ENCODE measurements at places on chromosomes 12 and 14.

GRCh38 chr14:21241218-21241819, 27.9 kb downstream of the HNRNPC start:
- no peak for DNase-seq

GRCh38 chr12:60666895-60667294, 1071.1 kb downstream of the SLC16A7 start:
- no peak for DNase-seq

DNA sequence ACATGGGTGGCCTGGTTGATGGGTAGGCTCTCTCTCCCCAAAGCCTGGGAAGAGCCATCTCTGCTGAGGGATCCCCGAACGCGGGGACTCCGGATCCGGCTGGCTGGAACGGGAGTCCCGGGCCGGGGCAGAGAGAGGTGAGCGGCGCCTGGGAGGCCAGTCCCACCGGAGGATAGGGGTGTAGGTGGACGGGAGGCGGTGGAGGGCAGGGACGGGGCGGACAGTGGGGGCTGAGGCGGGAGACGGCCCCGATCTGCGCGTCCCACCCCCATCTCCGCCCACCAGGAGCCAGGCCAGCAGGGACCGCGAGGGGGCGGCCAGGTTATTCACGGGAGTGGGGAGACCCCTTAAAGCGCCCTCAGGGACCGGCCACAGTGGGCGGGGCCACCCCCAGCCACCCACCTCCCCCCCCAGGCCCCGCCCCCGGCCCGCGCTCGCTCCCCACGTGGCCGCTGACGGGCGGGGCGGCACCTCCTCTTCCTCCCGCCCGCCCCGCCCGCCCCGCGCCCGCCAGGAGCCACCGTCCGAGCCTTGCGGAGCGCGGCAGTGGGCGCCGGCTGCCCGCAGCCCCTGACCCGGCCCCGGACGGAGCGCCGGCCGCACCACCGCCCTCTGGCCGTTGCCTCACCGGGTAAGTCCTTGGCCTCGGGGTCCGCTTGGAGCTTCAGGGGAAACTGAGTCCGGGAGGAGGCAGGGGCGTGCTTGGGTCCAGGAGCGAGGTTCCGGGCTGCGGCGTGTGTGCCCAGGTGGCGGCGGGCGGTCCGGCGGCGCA, at the start of gene INF2:
TSS of gene INF2 (plus strand) at position 510 of the 772 bp plus-strand sequence. CDS start 11,748 bp downstream, outside the sequence.
- peak; percentile 44 for DNase-seq

GRCh38 chr12:127675936-127676335, 591.0 kb upstream of the TMEM132C start:
- DNase-seq, result no peak

- DNase-seq, result no peak
Measured at GRCh38 chr14:67633451-67634147, 13.9 kb downstream of the ARG2 start.

DNA sequence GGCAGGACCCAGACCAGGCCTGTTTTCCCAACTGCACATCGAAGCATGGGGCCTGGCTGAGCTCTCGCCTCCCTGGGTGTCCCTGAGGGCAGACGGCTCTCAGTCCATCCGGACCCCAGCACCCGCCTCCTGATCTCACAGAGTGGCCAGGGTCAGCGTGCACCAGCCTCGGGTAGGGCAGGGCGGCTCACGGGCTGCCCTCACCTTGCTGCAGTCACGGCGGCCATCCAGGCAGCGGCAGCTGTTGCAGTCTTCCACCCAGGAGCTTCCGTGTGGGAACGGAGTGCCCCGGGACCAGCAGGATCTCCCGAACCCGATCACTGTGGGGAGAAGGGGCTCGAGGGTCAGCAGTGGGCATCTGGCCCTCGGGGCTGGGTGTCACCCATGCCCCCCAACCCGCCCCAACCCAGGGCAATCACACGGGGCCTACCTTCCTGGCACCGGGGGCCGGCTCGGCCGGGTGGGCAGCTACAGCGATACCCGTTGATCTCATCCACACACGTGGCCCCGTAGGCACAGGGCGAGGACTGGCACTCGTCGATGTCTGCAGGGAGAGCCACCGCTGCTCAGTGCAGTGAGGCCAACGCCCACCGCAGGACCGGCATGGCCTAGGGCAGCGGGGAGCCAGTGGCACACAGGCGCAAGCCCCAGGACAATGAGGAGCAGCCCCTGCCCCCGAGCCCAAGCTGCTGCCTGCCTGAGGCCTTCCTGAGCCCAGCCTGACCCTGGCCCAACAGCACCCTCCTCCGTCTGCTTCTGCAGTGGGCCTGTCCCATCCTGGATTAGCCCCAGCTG, 22.2 kb downstream of the JAG2 start:
- DNase-seq, result no peak

GRCh38 chr14:35503646-35504045, 30.3 kb upstream of the INSM2 start:
- no peak for DNase-seq

Data from stimulated activated CD4-positive, alpha-beta T cell treated with anti-CD3 and anti-CD28 coated beads, Interleukin-4, amount 100 ng/mL, for 48 hours (primary cell).